Inflammatory macrophage treated with lipopolysaccharide for 1 hour (primary cell): ENCODE measurements at places on chromosomes 4 and X.

DNA sequence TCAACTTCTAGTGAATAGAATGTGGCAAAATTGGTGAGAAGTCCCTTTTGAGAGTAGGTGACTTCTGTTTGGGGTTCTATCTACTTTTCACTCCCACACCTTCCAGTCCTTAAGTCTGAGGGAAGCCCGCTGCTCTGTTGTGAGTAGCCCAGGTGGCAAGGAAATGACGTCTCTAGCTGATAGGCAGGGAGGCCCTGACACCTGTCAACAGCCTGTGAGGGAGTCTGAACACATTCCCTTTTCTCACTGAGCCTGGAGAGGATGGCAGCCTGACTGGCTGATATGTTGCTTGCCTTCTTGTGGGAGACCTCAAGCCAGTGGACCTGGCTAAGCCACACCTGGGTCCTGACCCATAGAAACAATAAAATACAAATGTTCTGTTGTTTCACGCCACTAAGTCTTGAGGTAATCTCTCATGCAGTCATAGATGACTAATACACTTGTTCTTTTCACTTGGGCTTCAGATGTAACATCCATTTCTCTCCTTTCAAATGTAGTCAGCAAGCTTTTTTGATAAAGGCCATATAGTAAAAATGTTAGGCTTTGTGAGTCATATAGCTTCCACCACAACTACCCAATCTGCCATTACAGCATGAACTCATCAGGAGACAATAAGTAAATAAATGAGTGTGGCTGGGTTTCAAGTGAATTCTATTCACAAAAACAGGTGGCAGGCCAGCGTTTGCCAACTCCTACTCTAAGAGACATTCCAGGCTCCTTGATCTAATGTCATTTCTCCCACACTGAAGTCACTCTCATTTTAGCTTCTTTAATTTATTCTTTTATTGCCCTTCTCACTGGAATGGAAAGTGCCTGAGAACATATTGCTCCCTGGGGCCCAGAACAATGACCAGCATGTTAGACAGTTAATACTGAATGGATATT is 265.1 kb upstream of the MAD2L1 start:
- no peak for DNase-seq

- peak; percentile 82 for DNase-seq
Observed at GRCh38 chr4:2935762-2936743, 27.2 kb downstream of the NOP14 start.

GRCh38 chr4:41692717-41693345 is 55.7 kb downstream of the PHOX2B start:
- peak; percentile 51 for DNase-seq

DNA sequence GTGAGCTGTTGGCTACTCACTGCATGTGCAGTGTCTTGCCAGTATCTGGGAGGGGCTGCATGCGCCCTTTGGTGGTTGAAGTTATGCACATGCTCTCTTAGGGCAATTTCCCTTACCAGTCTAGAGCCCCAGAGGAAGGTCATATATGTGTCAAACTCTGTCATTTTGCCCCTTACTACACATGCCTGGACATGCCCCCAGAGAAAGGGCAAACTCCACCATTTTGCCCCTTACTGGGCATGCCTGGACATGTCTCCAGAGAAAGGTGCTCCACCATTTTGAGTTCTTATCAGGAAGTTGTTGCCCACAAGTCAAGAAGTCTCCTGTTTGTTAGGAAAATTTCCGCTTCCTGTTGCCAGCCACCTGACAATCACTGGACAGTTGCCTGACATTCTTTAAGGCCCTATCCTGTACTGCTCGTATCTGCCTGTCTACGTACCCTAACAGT is 56.4 kb upstream of the PLAC8 start:
- DNase-seq = no peak

DNA sequence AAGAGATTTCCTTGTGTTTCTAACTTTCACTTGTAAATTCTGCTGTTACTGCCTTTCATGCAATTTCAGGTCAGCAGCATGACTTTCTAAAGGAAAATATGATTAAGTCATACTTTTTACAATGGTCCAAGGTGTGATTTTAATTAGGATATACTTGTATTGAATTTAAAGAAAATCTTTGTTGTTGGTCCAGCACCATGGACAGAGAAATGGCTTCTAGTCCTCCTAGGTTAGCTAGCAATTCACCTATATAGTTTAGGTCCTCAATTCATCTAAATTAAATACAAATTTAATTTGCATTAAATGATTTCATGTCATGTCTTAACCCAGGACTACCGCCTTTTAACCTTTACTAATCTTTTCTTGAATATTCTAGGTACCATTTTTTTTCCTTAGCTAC is 304.9 kb upstream of the RPS6KA3 start:
- no peak for DNase-seq

DNA sequence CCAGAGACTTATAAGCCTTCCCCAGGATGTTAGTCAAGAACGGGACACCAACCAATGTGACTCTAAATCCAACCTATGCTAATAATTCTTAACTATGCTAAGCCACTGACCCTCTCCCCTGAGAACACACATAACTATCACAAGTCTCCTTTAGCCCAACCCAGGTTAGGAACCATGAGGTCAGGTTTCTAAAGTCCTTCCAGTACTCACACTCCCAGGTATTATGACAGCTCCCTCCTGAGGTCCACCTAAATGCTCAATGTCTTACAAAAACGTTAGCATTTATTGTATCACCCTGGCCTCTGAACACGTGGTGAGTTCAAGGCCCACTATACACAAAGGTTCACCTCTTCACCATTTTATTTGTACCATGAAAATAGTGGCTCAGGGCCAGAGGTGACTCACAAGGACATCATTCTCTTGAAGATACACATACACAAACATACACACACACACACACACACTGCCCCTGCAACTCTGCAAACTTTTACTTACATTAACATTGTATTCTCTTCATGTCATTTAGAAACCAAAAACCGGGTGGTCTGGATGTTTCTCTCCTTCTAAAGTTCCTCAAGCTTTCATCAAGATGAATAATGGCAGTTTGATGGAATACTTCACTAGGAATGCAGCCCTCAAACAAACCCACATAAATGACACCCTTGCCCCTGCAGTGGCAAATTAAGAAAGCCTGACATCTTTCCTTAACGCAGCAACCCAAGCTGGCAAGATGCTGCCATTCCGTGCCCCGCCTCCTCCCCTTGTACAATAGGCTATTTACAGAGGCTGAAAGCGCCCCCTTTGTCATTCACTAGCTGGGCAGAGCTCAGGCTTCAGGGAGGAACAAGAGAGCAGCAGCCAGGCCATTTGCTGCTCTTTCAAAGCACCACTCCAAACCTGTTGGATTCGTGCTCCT is 17.7 kb downstream of the ACSL1 start:
- DNase-seq = no peak

DNA sequence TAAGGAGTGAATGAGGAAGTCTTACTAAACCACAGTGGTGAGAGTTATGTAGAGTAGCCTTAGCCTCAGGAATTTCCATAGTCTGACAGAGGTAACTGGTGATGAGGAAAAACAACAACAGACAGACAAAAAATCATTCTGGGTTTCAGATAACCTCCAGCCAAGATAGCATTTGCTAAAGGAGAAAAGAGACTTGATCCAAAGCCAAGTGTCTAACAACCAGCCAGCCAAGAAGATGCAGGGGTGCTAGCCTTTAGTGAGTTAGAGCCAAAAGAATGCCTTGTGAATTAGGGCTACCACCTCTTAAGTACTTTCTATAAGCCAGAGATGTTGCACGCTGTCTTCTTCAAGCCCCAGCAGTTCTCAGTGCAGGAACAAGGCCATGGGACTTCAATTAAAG is 478.0 kb upstream of the CPEB2 start:
- no peak for DNase-seq

DNA sequence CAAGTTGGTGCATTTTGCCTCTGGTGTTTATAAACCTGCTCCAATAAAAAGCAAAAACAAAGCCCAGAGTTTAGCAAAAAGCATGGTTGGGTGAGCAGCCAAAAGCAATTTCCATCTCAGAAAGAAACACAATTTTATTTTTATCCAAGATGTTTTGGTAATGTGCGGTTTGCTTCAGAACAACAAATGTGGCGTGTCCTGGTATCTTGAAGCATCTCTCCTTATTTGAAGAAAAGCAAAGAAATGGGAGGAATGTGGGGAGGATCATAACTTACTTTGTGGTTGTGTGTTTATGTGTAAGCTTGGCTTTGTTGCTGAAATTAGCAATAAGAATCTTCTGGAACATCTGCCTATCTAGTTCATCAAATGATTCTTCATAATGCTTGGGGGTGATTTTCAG is 88.3 kb upstream of the DDX3X start:
- DNase-seq = no peak

GRCh38 chr4:158410272-158410671 is 111.4 kb upstream of the RXFP1 start:
- no peak for DNase-seq

DNA sequence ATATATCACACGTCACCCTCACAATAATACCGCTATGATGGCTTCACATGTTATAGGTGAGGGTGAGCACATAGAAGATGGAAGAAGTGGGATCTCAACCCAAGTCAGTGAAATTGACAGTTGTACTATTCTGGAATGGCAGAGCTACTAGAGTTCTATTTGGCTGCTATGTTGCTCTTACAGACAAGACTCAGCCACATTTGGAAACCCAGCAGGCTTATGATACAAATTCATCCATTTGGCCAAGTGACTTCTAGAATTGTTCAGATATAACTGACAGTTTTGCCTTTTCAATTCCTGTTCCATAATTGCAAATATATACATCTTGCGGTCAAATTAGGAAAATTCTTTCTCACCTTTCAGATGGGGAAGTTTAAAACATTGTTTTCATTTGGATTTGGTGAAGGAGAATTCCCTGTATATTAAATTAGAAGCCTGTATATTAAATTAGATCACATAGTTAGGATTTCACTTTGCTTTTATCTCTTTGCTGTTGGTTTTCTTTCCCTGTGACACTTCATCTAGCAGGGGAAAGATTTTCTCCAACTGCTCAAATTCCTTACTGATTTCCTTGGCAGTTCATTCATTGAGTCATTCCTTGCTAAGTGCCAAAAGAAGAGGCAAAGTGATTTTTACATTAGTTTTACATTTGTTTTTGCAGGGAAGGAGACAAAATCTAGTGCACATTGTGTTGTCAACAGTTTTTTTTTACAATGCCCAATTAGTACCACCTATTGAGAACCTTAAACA is 120.6 kb upstream of the TBC1D9 start:
- DNase-seq = no peak

DNA sequence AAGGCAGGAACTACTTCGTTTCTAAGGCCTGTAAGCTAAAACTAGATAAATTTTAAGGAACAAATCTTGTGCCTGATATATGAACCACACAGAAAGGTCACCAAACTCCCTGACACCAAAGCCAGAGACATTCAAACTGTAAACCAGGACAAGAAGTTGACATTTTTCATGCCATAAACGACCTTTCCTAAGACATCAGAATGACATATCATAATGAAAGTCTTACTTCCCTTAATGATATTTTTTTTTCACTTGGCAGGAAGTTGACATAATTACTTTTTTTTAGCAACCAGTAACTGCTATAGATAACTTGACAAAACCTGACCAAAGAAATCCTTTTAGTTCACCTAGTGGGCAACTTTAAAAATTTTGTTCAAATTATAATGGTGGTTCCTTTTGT is 231.5 kb upstream of the AGTR2 start:
- peak; percentile 1 for DNase-seq

- no peak for DNase-seq
Observed at GRCh38 chr4:104424989-104425388, 69.7 kb downstream of the CXXC4 start.

DNA sequence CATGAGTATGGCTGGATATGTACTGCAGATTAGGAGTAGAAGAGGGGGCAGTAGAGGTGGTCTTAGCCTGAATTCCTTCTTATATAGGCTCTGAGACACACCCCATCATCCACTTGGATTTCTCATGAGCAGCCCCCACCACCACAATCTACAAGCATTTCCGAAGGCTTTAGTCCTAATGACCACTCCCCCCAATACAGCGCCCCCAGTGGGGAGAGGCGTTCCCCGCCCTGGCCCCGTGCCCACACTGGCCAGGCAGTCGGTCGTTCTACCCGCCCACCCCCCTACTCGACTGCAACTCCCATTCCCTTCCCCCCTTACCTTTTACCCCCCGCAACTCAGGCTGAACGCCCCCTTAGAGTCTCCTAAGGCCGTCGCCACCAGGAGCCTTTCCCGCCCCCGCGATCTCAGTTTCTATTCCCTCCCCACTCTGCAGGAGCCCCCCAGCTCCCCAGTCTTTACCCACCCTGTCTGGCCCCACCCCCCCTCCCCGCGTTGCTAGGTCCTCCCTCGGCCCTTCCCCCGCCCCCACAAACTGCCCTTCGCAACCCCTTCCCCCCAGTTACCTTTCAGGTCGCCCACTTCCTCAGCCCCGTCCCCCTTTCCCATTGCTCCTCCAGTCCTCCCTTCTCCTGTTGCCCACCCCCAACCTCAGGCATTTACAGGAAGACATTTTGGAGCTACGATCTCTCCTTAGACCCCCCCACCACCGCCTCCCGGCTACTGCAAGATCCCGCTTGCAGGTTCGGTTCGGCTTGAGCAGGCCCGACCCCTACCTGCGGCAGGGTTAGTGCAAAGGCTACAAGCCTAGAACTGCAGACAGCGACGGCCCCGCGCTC is 468 bp downstream of the ZMYM3 start:
- peak; percentile 28 for DNase-seq

- peak; percentile 35 for DNase-seq
Observed at GRCh38 chrX:44873415-44874276, 658 bp downstream of the KDM6A start.
